ENCODE measurements at places on chromosomes 12 and 14.

DNA sequence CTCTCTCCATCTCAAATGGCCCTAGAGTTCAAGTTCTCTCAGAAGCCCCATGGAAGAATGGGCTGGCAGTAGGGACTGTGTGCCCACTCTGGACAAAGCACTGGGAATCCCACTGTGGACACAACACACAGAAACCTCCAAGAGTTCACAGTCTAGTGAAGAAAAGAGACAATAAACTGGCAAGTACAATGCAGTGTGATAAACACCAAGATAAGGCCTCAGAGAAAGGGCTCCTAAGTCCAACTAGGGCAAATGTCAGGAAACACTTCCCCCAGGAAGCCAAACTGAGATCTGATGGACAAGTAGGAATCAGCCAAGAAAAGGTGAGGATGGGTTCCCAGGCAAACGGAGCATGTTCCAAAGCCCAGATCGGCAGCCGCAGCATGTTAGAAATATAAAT is 5.4 kb downstream of the VSIG10 start:
- DNase-seq: no peak

DNA sequence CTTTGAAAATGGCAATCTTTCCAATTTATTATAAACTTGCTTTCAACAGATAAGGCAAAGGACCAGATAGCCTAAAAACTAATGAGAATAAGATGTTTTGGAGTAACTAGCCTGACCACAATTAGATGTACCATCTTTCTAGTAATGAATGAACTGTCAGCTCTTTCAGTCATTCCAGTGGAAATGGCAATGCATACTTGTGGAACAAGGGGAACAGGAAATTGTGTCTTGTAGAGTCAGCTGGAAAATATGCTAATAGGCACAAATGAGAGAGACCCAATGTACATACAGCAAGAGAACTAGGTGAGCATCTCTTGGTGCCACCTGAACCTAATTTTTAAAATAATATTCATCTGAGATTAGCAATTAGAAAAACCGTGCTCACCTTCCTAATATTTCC is 76.1 kb upstream of the GPHB5 start:
- no peak for DNase-seq

DNA sequence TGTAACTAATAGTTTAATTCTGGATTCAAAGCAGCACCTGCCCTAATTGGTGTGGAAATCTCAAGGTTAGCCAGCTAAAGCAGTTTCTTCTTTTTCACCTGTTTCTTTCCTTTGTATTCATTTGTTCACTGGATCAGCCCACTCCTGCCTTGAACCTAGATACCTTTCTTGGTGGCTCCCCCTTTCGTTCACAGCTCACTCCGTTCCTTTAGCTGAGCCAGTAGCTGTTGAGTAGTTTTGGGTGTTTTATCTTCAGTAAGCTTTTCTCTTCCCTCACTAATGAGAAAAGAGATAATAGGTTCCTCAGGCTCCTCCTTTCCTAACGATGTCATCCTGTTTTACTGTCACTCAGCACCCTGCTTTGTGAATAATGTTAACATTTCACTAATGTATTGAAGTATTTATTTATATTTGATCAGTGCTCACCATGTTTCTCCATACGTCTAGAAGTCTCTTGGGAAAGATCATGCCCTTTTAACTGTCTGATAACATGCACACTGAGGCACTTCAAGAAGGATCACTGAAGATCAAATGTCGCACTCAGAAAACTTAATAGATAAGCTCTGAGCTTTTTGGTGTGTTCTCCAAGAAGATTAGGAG is 121.1 kb downstream of the TGFB3 start:
- no peak for DNase-seq

DNA sequence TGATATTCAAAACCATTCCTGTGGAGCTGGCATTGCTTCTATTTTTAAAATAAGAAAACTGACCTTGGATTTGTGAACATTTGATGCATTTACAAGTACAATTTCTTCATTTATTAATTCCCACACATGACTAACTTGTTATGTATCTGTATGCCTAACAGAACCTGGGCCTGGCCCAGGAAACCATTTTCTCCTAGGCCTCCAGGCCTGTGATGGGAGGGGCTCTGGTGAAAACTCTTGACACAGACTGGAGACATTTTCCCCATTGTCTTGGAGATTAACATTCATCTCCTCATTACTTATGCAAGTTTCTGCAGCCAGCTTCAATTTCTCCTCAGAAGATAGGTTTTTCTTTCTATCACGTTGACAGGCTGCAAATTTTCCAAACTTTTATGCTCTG is 42.0 kb downstream of the GLIPR1L2 start:
- DNase-seq: no peak

DNA sequence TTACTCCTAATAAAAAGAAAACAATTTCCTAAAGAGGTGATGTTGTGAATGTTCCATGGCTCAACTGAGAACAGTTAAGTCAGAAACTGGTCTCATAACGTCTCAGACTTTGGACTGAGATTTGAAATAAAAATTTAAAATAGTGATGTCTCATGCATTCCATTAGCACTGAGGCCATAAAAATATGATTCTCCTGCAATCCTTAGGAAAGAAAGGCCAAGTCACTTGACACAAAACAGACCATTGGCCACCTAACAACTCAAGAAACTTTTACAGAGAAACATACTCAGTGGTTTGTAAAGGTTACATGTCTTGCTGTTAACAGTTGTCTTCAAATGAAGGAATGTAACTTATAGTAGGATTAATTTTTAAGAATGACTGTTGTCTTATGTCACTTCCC is 58.1 kb downstream of the STAB2 start:
- no peak for DNase-seq

- DNase-seq: no peak
Observed at GRCh38 chr12:67681105-67681778, 32.7 kb downstream of the DYRK2 start.

GRCh38 chr12:115249671-115250278 is 565.8 kb upstream of the TBX3 start:
- DNase-seq: no peak

GRCh38 chr12:105384916-105385535 is 54.5 kb downstream of the C12orf75 start:
- DNase-seq: no peak

GRCh38 chr14:97644365-97644764 is 847.2 kb downstream of the VRK1 start:
- DNase-seq: no peak

- no peak for DNase-seq
Observed at GRCh38 chr14:106507354-106507753, 981.0 kb downstream of the TMEM121 start.

- DNase-seq: no peak
Observed at GRCh38 chr12:71787580-71787979, 32.9 kb downstream of the RAB21 start.

- no peak for DNase-seq
Observed at GRCh38 chr12:38892976-38893375, 12.4 kb downstream of the CPNE8 start.

DNA sequence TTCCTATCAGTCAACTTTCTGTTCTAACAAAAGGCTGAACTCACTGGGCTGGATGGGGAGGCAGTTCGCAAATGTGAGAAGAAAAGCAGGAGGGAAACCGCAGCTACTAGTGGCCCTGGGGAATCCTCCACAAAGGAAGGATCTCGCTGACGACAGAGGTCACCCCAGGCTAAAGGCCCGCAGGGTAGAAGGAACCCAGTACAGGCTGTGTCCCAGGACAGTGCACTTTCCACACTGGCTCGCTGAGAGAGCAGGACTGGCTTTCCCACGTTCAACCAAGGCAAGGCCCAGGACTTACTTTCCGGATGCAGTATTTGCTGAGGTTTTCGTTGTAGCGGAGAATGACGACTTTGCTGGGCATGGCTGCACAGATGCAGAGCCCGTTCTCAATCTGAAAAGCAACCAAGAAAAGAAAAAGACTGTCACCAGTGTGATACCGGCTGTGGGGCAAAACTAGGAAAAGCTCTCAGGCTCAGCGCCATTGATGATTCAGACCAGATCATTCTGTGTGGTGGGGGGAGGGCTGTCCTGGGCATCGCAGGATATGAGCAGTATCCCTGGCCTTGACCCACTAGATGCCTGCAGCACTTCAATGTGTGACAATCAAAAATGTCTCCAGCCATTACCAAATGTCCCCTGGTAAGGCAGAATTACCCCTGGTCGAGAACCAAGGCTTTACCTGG is 36.3 kb downstream of the PRKAB1 start:
- no peak for DNase-seq

DNA sequence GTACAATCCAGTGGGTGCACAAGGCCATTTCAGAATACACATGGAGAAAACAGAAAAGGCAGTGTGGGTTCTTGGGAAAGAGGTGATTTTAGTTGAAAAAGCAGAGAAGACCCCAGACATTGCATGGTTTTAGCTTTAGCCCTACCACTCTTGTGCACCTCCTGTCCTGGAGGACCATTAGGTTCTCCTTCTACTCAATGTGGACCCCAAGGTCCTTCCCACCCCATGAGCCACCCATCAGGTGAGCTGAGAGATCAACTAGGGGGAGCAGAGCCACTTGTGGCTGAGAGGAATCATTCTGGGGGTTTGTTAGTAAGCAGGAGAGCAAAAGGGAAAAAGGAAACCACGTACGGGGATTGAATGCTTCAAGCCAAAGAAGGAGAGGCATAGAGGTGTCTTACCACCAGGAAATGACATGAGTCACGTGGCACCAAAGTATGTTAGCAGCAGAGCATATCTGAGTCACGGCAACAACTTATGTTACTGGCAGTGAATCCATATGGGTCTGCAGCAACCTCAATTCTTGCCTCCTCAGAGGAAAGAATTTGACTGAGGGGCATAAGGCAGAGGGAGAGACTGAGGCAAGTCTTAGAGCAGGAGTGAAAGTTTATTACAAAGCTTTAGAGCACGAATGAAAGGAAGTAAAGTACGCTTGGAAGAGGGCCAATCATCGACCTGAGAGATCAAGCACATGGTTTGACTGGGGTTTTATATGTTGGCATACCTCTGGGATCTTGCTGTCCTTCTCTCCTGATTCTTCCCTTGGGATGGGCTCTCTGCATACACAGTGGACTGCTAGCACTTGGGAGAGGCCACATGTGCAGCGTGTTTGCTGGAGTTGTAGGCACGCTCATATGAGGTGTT is 73.9 kb downstream of the HSD17B6 start:
- no peak for DNase-seq

DNA sequence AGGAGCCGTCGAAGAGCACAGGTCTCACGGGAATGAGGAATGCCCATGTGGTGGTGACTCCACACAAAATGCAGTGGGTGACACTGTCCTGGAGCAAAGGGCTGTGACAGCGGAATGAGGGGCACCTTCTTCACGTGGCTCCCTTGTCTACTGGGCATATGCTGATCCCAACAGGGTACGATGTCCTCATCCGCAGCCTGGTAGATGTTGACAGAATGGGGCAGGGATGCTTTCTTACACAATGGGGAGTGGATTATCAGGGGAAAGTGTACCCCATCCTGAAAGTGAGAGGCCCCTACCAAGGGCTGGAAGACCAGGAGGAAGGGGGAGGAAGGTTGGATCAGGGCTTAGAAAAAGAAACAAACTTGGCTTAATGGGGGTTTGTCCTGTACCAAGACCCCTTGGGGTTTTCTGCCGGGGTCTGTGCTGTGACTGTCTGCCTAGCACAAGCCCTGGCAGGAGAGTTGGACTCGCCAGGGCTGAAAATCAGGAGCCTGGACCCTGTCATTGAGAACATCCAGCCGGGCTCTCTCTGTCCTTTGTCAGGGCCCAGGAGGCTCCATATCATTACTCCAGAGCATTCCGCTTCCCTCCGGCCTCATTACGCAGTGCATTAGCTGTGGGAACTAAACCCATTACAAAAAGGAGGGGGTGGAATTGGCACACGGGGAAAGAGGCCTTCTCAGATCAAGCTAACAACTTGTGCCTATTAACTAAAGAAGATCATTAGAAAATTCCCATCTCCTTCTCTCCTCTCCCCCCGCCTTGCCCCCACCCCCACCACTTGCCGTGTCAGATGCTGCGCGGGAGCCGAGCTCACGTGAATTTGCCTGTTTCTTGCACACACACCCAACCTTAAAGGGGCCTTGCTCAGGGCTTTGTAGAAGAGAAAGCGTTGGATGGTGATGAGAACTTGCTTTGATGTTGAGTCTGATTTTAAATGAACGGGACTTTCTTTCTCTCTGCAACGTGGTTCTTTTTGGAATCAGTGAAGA is 171.8 kb upstream of the PARP11 start:
- DNase-seq: no peak

- DNase-seq: no peak
Observed at GRCh38 chr12:106581543-106582248, 1.1 kb upstream of the RFX4 start.

- DNase-seq: peak; percentile 14
Observed at GRCh38 chr14:54356172-54356571, 40.6 kb upstream of the CDKN3 start.

DNA sequence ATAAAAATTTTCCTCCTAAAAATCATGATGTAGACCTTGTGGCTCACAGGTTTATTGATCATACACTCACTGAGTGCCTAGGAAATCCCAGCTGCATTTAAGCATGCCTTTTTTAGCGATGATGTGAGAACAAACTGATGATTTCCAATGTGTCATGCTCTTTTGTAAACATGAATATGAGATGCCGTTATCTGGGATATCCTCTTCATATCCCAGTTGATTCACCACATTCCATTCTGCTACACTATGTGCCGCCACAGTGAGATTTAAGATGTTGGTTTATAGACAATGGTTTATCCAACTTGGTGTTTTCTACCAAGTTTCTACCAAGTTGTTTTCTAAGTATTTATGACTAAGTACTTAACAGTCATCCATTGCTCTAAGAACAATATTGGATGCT is 5.2 kb downstream of the OR4E1 start:
- no peak for DNase-seq

- DNase-seq: no peak
Observed at GRCh38 chr12:18684430-18684829, 53.4 kb downstream of the PLCZ1 start.

GRCh38 chr12:42585154-42585840 is 4.2 kb downstream of the PRICKLE1 start:
- no peak for DNase-seq

DNA sequence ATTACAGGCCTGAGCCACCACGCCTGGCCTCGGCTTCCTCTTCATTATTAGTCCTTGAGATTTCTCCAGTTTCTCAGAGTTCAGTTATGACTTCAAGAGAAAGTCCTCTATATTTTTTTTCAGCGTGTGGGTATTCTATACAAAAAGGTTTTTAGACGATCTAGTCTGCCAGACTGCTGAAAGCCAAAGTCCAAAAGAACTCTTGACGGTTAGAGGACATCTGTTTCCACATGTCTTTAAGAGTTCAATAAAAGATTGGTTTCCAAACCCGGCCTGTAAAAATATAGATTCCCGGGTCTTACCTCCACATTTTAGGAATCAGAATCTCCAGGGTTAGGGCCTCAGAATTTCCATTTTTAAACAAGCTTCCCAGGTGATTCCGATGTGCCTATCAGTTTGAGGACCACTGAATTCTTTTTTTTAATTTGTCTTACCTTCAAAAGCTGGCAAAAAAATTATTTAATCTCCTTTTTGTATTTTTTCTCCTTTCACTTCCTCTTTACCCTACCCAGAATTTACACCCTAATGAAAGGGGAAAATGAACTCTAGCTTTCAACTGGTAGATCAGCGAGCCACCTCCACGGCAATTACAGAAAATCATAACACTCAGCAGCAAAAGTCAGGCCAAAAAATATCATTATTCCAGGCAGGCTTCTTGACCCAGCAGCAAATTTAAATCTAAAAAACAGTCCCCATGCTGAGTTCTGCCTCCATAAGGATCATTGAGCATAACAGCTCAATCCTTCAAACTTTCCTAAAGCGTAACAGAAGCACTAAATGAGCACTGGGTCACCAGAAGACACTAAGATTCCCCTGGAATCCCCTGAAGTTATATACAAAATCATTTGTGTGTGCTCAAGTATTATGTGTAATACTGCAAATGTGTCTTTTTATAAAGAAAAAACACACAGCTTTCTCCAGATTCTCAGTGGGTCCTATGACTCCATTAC is 8.7 kb downstream of the NT5DC3 start:
- no peak for DNase-seq
